WTC11 (cell line): ENCODE measurements at places on chromosomes 5 and 9.

- DNase-seq: no peak
These were observed 24.2 kb upstream of the CAMLG start for GRCh38 chr5:134714120-134714519.

DNA sequence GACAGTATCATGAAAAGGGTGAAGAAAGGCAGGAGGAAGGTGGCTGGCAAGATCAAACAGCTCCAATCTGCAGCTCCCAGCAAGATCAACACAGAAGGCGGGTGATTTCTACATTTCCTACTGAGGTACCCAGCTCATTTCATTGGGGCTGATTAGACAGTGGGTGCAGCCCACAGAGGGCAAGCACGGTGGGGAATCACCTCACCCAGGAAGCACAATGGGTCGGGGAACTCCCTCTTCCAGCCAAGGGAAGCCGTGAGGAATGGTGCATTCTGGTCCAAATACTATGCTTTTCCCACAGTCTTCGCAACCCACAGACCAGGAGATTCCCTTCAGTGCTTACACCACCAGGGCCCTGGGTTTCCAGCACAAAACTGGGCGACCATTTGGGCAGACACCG lies 66.8 kb downstream of the CAMSAP1 start:
- DNase-seq: no peak

GRCh38 chr5:102743900-102744299 lies 11.2 kb upstream of the PAM start:
- DNase-seq: no peak

DNA sequence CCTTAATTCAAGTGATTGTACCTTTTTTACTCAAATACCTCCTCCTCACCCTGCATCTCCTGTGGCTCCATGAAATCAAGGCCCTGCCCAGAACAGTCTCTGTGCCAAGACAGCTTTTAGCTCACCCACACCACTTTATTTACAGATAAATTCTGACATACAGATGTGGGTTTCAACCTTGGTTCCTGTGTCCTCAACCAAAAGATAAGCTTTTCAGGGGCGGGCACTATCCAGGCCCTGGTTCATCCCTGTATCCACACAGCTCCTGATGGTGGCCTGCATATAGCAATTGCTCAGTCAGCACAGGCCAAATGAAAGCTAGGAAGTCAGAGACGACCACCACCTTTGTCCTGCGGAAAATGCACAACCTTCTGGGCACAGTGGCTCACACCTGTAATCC lies 8.3 kb downstream of the SHB start:
- DNase-seq: no peak

- DNase-seq: peak; percentile 17
These were observed 4.1 kb downstream of the PRUNE2 start for GRCh38 chr9:76901801-76902200.

GRCh38 chr5:43400082-43400481 lies 12.1 kb downstream of the CCL28 start:
- no peak for DNase-seq

DNA sequence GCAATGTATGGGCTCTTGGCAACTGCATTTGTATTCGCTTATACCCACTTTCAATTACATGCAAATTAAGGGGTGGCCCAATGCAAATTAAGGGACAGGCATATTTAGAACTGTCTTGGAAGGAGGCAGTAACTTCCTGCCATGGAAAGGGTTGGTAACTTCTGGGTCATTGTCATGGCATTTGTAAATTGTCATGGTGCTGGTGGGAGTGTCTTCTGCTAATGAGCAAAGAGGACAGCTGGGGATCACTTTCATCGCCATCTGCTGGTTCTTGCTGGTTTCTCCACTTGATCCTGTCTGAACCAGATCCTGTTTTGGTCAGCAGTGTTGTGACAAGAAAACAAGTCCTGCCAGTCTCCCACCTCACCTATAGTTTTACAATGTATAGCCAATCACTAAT lies 23.3 kb upstream of the UGT3A2 start:
- DNase-seq: peak; percentile 56

DNA sequence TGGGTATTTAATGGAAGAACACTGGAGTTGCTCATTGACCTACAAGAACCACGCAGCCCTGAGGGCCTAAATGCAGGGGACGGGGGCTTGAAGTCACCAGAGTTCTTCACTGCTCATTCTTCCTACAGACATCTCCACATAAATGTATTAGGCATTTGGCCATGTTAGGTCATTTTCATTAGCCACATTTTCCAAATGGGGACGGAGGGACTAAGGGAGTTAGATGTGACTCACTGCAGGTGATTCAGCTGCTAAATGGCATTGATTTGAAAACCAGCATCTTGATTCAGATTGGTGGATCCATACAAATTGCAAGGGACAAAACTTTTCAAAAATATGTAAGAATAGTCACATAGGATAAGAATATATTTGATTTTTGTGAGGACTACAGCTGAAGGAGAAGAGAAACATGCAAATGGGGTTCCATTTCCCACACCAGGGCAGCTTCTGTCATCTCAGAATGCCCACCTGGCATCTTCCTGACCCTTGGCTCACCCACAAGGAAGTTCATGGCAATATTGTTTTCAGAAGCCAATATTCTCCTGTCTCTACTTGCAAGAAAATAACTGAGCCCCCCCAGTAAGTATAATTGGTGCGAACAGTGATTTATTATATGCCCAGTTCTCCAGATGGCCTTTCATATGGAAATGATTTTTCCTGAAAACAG lies 264.8 kb downstream of the DOCK8 start:
- no peak for DNase-seq

DNA sequence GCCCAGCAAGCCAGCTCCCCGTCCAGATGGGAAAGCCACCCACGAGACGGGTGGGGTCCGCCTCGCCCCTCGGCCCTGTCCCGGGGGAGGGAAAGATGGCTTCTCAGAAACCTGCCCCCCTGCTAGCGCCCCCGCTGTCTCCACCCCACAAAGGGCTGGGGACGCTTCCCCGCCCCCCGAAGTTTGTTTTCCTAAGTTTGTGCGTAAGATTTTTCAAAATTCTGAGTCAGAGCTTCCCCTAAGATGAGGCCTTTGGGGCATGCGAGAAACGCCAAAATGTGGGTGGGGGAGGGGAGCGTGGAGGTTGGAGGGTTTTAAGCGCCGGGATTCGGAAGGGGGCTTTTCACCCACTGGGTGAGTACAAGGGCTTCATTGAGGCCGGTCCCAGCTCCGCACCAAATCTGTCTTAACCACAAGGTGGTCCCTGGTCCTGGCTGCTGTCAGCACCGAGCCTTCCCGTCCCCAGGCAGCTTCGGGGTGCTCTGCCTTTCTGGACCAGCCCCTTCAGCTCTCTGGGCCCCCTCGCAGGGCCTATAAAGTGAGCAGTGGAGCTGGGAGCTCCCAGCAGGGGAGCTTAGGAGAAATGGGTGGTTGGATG lies 32.3 kb downstream of the PRRX2 start:
- no peak for DNase-seq

DNA sequence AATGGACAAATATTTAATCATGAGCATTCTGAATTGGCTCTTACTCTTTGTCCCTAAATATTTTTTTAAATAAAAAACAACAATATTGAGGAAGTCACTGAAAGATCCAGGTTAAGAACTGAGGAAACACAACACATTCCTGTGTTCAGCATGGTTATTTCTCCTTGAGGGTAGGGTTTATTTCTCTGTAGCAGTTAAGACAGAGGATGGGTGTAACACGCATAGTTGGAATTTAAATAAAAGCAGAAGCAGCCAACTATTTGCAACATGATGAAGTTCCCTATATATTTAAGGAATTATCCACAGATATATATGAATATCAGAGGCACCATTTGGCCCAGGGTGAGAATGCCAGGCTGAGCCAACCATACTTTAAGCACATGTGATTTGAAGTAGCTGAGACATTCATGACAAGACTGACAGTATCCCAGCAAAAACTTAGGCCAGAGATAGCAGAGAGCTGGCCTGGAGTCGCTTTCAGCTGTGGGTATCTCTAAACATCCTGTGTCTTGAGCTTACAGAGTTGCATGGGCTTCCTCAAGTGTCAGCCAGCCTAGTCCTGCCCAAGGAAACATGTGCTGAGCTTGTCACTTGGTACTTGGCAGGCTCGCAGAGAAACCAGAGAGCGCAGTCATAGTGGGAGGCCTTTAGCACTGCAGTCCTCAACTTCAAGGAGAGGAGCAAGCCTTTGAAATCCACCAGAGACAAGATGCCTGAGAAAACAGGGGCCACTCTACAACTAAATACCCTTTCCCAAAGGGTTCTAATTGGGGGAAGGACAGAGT lies 43.6 kb downstream of the SEMA5A start:
- no peak for DNase-seq

DNA sequence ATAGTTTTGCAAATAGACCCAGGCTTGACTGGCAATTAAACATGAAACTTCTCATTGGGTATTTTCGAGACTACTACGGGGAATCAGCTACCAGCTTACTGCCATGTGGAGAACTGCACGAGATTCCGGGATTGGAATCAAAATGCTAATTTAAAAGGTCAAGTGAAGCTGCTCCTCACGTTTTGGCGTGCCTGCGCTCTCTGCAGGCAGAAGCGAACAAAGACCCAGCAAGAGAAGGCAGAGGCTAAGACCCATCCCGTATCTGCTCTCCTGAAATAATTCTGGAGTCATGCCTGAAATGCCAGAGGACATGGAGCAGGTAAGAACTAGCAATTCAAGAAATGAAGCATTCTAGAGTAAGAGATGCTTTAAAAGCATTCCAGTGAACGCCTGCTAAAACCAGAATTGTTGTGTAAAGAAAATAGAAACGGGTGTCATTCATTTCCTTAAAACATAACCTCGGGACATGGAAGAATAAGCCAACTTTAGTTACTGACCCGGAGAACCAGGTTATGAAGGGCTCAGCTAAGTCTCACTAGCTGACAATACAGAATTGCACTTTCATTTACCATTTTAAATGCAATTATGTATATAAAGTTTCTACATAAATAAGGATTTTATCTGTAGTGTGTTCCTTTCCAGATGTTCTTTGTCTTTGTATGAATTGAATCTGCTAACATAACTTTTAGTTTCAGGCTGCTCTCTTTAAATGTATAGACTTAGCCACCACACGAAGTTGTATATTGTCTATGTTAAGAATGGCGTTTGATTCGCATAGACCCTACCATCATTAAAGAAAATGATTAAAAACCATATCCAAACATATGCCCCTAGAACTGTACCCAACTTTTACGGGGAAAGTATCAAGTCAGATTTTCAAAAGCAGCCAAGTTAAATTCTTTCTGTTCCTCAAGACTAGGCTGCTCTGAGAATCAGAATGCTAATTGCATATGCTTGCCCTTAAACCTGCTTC lies 2.0 kb upstream of the MAT2B start:
- peak; percentile 69 for DNase-seq

- DNase-seq: no peak
These were observed 40.2 kb downstream of the MED10 start for GRCh38 chr5:6338135-6338534.

DNA sequence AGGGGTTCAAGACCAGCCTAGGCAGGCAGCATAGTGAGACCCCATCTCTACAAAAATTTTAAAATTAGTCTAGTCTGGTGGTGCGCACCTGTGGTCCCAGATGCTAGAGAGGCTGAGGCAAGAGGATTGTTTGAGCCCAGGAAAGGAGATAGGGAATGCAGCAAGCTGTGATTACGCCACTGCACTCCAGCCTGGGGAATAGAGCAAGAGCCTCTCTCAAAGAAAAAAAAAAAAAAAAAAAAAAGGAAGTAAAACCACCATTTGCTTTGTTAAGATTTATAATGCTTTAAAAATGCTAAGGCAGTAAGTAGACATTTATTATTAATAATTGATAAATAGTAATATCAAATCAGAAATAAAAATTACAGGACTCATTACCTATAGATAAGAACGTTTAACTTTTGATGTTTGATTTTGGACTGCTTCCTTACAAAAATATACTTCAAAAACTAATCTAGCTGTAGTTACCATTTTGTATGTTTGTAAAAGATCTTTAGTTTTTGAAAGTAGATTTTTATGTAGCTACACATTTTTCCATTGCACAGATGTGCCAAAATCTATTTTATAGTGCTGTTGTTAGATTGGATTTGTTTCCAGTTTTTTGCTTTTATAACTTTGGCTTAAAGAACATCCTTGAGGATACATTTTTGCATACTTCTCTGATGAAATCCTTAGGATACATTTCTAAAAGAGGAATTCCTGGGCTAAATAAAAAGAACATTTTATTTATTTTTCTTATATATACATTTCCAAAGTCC lies 86.4 kb downstream of the INIP start:
- DNase-seq: no peak

- no peak for DNase-seq
These were observed 65.2 kb downstream of the TRIO start for GRCh38 chr5:14208071-14209021.

- no peak for DNase-seq
These were observed 61.0 kb downstream of the FBXO4 start for GRCh38 chr5:41985945-41986695.

GRCh38 chr9:134645607-134646365 lies 4.2 kb downstream of the COL5A1 start:
- no peak for DNase-seq

GRCh38 chr5:66769839-66770617 lies 173.8 kb downstream of the MAST4 start:
- peak; percentile 70 for DNase-seq

- no peak for DNase-seq
These were observed 326.0 kb upstream of the FTMT start for GRCh38 chr5:121525706-121526105.

- no peak for DNase-seq
These were observed 6.1 kb upstream of the PANK3 start for GRCh38 chr5:168585119-168585856.

GRCh38 chr5:174320051-174320450 lies 274.5 kb downstream of the NSG2 start:
- DNase-seq: no peak

DNA sequence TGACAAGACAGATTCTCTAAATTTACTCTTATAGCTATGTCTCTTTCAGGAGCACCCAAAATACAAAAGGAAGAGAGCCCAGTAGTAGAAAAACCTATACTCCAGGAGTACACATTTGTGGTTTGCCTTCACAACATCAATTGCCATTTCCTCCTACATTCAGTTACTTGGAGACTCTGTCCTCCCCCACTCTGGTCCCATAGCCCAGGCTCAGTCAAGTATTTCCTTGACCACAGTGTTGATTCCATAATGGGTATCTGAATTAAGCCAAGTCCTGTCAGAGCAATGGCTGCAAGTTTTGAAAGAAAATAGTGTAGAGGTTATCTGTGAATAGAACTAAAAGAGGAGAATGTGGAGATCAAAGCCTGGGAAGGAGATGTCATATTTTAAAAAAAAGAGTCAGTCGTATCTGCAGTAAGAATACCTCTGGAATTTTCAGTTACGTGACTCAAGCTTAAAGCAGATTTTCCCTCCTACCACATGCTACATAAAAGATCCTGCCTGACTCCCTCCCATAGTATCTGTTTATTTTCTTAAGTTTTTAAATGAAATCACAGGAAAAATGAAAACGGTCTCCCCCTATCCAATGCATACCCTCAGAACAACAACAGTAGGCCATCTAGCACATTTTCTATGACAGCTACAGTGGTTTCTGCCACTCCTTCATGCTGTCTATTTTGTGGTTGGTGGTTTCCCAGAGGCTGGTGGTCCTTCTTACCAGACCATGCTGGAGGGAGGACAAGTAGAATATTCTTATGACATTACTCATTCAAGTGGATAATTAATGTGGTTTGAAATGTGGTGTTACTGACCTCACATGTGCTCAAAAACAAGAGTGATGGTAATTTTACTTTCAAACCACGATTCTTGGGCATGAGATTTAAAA lies 249.7 kb upstream of the TMEM161B start:
- DNase-seq: no peak

- no peak for DNase-seq
These were observed 204.5 kb downstream of the BRINP1 start for GRCh38 chr9:119164716-119165115.
